ENCODE measurements at places on chromosomes 5 and 9.
A peak's percentile ranks its signal among the peaks of the same experiment; 100 is the strongest.

DNA sequence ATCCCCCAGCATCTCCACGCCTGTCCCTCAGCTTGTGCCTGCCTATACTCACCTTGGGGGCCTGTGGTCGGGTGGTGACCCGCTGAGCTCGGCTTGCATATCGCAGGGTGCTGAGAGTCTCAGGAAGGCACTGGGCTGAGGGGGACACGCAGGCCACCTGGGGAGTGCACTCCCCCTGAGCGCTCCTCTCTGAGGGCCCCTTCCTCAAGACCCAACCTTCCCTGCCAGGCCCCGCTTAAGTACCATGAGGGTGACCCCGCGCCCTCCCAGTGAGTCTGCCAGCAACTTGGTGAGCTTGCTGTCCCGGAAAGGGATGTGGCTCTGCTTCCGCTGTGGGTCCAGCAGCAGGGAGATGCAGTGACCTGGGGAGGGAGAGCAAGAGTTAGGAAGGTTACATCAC lies 4.1 kb downstream of the KIF12 start:
- DNase-seq, result no peak

DNA sequence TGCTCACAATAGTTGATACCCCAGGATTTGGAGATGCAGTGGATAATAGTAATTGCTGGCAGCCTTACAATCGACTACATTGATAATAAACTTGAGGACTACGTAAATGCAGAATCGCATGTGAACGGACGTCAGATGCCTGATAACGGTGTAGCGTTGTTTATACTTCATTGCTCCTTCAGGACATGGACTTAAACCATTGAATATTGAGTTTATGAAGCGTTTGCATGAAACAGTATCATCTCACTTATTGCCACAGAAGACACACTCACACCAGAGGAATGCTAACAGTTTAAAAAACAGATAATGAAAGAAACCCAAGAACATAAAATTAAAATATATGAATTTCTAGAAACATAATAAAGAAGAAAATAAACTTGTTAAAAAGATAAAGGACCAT lies 101.6 kb downstream of the GABBR2 start:
- DNase-seq, result no peak

- DNase-seq, result no peak
Observed at GRCh38 chr5:107253246-107253645, 417.5 kb downstream of the EFNA5 start.

GRCh38 chr5:10195301-10195700 lies 54.4 kb downstream of the ATPSCKMT start:
- no peak for DNase-seq

DNA sequence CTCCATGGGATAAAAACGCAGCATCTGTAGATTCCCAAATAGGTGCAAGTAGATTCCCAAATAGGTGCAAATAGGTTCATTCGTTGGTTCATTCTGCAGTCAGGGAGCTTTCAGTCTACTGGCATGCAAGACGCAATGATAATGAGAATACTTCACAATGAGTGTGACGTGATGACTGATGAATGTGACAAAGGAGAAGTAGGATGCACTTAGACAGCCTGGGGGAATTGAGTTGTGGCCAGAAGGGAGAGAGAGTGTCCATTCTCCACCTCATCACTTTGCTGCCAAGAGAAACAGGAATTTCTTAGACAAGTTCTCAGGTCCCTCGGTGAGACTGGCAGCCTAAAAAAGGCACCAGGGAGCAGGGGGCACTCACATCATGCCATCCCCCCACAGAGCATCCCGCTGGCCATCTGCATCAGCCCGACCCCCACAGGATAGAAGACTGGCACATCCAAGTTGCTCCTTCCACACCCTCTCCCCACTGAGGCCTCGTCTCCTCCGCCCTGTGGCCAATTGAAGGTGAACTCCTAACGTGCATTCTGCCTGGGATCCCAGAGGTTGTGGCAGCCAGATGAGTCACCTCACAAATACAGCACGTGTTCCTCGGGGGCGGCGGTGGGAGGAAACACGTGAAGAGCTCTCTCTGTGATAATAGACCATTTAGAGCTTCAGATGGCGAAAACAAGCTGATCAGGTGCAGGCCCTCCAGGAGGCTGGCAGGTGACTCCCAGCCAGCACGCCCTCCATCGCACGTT lies 19.9 kb upstream of the KCNIP1 start:
- DNase-seq, result peak; percentile 84

DNA sequence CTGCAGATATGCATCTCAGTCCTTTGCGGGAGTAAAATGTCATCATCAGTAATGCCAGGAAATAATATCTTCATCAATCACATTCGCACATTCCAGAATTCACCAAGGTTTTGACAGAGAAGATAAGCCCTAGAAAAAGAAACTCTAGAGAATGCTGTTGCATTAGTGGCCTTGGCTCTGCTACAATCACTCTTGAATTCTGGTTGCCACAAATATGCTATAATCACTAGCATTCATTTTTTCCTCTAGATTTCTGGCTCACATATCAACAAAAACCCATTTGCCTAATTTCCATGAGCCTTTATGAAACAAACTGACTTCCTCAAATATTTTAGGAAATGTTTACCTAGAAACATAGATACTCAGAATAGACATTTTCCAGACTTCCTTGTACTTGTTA lies 653.4 kb downstream of the ANXA1 start:
- DNase-seq, result no peak

DNA sequence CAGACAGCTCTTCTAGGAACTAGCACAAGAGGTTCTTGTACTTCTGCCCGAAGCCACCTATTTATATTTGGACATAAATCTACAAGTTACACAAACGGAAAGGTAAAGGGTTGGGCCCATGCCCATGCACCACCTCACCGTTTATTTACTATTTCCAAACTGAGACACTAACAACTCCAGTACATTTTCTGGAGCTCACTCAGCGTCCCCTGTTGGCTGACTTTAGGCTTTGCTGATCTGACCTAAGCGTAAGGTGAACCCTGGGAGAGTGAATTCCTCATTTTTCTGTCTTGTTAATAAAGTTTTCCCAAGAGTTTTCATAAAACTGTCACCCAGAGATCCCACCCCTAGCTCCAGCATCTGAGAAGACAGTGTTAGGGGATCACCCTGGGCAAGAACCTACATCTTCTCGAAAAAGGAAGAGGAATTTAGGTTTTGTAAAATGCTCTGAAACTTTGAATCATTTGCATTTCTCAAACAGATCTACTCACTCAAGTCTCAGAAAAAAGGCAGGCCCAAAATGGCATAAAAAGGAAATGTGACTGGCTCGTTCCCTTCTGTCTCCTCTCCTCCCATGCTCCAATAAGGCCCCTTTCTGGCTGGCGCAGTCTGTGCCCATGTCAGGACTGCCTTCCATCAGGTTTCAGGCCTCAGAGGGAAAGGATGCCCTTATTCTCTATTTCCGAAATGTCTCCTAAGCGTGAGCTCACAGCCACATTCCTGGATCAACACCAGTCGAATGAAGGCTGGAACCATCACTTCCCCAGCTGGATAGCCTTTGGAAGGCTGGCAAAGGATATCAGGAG lies 201.3 kb downstream of the FANCC start:
- no peak for DNase-seq

- DNase-seq, result peak; percentile 97
Observed at GRCh38 chr5:150022158-150022531, 21.6 kb downstream of the HMGXB3 start.

- DNase-seq, result no peak
Observed at GRCh38 chr5:156170351-156170961, 156.5 kb upstream of the SGCD start.

- DNase-seq, result peak; percentile 99
Observed at GRCh38 chr5:141513627-141514329, 24.9 kb downstream of the PCDHGC5 start.

GRCh38 chr9:113356686-113357292 lies 7.4 kb downstream of the BSPRY start:
- no peak for DNase-seq

GRCh38 chr9:110767559-110768063 lies 99.0 kb downstream of the MUSK start:
- peak; percentile 89 for DNase-seq

GRCh38 chr9:123418506-123418905 lies 62.5 kb downstream of the CRB2 start:
- no peak for DNase-seq

DNA sequence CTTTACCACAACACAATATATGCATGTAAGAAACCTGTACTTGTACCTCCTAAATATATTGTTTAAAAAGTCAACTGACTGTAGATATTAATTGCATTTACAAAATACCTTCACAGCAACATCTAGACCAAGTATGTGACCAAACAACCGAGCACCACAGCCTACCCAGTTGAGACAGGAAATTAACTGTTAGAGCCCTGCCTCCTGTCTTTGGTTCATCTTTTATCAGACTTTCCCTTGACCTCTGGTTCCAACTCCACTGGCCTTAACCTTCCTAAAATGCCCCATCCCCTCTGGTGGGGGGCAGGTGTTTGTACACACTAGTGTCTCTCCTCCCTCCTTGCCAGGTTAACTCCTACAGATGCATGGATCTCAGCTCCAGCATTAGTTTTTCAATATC lies 155.0 kb upstream of the PANK3 start:
- DNase-seq, result no peak

DNA sequence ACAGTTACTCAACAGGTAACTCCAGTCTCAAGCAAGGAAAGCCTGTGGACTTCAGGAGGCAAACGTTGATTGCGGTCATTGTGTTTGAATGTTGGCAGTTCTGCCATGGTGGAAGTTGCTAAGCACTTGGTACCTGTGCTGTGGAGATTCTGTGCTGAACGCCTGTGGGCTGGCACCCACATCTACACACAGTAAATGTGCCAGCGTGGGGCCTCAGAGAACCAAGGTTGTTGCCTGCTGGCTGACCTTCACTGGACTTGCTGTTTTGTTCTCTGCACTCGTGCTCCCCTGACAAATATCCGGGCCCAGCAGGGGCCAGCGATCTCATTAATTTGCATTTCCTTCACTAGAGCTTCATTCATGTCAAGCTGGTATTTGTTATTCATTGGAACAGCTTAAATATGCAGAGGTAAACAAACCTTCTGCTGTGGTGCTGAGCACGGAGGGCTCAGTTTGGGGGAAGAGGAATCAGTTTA lies 141.8 kb downstream of the PRKACG start:
- no peak for DNase-seq

- no peak for DNase-seq
Observed at GRCh38 chr5:55062039-55062779, 38.2 kb downstream of the GZMK start.

- no peak for DNase-seq
Observed at GRCh38 chr5:93407454-93407853, 173.6 kb downstream of the NR2F1-AS1 start.

DNA sequence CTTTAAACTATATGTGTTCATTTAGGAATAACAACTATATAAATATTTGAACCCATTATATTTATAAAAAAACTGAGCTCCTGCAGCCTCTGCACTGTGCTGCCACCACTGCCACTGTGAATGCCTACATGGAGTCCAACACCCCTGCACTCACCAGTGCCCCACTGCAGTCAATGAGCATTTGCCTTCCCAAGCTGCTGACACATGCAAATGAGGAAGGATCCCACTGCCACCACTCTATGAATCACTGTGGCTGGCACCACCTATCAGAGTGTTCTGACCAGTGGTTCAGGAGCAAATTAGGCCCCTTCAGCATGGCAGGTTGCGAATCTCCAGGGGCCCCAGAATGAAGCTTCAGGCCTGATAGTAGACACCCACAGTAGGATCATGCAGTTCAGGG lies 9.1 kb downstream of the IFNA5 start:
- DNase-seq, result no peak

DNA sequence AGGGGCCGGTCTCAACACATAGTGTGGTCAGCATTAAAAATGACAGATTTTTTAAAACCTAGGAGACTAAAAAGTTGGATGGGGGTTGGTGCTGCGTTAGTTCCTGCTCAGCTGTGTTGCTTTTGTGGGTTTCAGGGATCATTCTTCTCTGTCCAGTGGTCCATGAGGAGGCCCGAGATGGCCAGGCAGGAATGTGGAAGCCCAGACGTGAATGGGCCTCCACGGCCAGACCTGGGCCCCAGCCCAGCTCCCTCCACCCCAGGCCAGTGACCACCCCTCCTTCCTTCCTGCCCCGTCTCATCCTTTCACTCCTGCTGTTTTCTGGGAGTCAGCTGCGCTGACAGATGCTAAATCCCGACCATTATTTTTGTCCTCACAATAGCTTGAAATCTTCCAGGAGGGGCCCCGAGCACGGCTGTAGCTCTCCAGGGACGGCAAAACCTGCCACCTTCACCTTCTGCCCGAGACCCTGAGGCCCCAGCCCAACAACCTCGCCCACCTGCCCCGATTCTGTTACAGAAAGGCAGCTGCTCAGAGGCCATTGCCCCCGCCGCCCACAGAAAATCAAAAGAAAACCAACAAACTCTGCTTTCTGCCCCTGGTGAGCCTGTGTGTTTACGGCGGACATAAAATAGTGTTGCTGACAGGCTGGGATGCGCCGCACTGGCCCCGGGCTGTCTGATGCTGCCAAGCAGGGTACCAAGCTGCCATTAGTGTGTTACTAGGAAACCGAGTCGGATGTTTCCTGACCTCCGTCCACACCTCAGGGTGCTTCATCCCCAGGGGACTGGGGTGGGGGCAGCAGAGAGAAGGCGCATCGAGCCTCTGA lies 83.7 kb upstream of the SARDH start:
- no peak for DNase-seq

DNA sequence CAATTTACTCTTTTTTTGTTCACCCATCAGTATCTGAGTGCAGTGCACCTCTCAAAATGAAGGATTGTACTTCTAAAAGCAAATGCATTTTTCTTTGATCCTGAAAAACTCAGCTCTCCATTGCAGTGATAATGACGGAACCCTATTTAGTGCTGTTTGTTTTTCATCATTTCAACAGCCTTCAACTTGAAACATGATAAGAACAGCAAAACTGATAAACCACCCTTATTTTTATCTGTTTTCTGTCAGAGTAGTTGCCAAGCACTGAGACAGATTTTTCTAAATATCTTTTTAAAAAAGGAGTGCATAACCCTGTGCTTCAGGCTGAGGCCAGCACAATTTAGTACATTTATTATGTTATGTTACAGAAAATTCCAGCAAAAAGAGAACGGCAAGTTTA lies 549.8 kb upstream of the DMAC1 start:
- DNase-seq, result no peak

DNA sequence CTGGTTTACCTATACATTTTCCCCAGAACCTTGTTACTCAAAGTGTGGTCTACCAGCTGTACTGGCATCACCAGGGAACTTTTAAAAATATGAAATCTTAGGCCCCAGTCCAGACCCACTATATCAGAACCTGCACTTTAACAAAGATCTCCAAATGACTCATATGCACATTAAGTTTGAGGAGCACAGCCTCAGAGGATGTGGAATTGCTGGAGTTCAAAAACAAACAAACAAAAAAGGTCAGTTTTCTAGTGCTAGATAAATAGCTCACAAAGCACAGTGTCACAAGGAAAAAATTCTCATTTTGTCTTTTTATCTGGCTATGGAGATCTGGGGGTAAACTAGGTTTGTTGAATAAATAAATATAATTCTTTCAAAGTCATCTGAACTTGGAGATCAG lies 68.9 kb upstream of the ANKRD55 start:
- peak; percentile 24 for DNase-seq

GRCh38 chr5:113060408-113061025 lies 83.9 kb downstream of the DCP2 start:
- DNase-seq, result peak; percentile 40

GRCh38 chr9:97057651-97058050 lies 18.7 kb upstream of the CTSV start:
- DNase-seq, result no peak

Measured in RPMI7951 (cell line).